ENCODE measurements at places on chromosomes 4 and X. TPM values are rescaled to one million over a fixed set of nuclear protein-coding genes. Genes with fewer than 3 reads are reported as not detected.

Gene WDR17
- 2.5 TPM for total RNA-seq

Gene ARAP2
- 11.7 TPM for total RNA-seq

- no peak for DNase-seq
These were observed 10.1 kb downstream of the ELF4 start for GRCh38 chrX:130100180-130100579.

GRCh38 chr4:7136351-7136750, 56.0 kb upstream of the SORCS2 start:
- DNase-seq: no peak

DNA sequence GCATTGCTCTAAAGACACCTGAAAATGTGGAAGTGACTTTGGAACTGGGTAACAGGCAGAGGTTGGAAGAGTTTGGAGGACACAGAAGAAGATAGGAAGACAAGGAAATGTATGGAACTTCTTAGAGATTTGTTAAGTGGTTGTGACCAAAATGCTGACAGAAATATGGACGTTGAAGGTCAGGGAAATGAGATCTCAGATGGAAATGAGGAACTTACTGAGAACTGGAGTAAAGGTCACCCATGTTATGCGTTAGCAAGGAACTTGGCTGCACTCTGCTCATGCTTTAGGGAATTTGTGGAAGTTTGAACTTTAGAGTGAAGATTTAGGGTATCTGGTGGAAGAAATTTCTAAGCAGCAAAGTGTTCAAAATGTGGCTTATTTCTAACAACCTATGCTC, 99.4 kb downstream of the FAM13A start:
- no peak for DNase-seq

- DNase-seq: no peak
These were observed 340.5 kb upstream of the MAOA start for GRCh38 chrX:43315622-43316021.

DNA sequence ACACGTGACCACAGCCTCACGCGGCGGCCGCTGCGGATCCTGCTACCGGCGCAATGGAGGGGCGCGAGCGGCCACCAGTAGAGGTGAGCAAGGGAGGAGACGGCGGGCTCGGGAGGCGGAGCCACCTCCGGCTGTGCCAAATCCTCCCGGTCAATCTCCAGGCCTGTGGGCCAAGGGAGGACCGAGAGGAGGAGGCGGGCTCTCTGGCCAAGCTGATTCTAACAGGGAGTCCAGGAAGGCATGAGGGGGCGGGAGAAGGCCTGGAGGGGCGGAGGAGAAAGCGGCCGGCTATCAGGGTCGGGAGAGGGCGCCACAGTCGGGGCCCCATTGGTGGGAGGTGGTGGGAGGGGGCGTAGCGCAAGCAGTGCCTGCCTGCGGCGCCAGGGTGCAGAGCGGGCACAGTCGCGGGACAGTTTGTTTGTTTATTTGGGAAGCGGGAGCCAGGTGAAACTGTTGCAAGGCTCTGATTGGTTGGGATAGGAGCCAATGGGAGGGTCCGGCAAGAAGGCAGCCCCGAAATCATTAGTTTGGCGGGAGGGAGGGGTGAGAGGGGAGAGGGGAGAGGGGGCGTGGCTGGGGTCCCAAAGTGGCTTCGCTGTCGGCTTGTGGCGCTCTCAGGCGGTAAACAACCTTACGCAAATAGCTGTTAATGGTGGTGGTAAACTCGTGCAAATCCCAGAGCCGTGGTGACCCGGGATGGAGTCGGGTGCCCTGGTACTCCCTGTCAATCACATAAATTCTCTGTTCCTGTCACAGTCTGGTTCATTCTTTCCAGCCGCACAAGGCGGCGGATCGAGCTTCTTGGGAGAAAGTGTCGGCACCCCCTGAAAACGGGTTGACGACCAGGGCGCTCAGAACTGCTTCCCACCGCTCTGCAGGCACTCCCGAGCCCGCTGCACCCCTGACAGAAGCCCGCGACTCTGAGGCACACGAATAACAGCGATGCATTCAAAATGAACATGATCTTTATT, at the start of gene IRS4:
IRS4 (minus strand) TSS at position 55 of the 971 bp plus-strand sequence.
- DNase-seq: peak; percentile 67

Gene MAGEH1
- total RNA-seq: 10.5 TPM

DNA sequence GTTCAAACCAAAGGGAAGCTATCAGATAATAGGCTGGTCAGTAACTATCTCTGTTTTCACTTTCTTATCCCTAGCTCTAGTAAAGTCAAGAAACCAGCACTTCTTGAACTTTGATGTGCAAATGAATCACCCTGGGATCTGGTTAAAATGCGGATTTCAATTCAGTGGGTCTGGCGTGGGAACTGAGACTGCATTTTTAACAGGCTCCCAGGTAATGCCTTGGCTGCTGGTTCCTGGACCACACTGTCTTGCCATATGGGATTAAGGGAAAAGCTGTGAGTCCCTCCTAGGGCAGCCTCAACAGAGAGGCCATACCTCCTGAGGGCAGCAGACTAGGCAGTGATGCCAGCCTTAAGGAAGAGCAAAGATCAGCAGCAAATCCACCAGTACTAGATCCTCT, 1.7 kb downstream of the RNF175 start:
- DNase-seq: no peak

DNA sequence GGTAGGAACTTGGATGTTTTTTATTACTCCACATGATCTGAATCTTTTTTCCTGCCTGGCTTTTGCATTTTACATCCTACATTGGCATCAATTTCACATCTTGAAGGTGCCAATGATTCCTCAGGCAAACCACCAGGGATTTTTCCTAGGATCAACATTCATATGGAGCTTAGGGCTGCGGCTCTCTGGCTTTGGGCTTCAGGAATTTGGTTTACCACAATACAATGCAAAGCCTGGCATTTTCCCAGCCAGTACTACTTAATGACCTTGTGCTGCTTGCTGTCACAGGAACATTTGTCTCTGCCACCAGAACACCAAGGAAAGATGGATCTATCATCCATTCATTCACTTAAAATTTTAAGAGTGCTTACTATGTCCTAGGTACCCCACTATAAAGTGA, 180.7 kb downstream of the PDGFC start:
- no peak for DNase-seq

GRCh38 chrX:107747596-107748161, 27.9 kb downstream of the TSC22D3 start:
- no peak for DNase-seq

Gene DCAF4L1
- not detected for total RNA-seq

Gene GPR50
- not detected for total RNA-seq

DNA sequence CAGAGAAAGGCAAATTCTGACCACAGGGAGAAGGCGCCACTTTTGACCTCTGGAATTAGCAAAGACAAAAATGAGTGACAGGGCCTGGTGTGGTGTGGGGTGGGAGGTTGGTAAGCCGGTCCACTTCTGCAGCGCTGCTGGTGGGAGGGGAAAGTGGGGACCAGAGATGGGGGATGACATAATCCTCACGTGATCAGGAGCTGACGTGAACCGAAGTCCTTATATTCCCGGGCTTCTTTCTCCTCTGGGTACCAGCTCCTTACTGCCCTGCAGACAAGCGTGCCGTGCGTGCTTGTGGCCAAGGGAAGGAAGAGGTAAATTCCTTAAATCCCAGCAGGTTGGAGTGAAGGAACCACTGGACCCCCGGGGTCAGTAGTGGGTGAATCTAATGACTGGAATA, at the start of gene TCEAL7:
TCEAL7 (plus strand) TSS at position 249 of the 400 bp plus-strand sequence. CDS start 1,165 bp downstream, outside the sequence.
- no peak for DNase-seq

Gene USP17L15
- total RNA-seq: not detected

Gene ZNF732
- 0.19 TPM for total RNA-seq

Gene GPR34
- total RNA-seq: 0.87 TPM
